Activated CD4-positive, alpha-beta memory T cell treated with anti-CD3 and anti-CD28 coated beads, Interleukin-2, amount 10 ng/mL, durations not matched to agents 7 days and 5 days (primary cell): ENCODE measurements at places on chromosomes 3 and 15. TPM values are rescaled to one million over a fixed set of nuclear protein-coding genes. Genes with fewer than 3 reads are reported as not detected.

CISH gene
- total RNA-seq, result 335 TPM

- DNase-seq, result no peak
These were observed 75.2 kb downstream of the CHRNA7 start for GRCh38 chr15:32105258-32106241.

CIDEC gene
- total RNA-seq, result not detected

GRCh38 chr3:64056606-64057180 lies 33.4 kb upstream of the PSMD6 start:
- DNase-seq, result no peak

NANOGP8 gene
- not detected for total RNA-seq

DNA sequence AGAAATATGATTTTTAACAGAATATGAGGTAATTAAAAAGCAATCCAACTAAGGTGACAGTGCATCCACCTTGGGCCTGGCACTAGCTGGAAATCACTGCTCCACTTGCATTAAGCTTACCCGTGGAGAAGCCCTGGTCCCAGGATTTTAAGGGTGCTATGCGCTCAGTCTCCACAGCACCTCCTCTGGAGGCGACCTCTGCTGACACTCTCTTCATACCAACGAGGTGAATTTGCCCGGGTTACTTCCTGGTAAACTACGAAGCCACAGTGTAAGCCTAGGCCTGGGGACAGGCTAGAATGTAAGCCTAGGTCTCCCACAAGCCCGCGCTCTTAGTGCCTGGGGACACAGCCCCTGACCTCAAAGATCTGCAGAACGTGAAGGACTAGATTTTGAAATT lies 793 bp downstream of the APOD start:
- DNase-seq, result no peak

ADAMTS17 gene
- 0.68 TPM for total RNA-seq

DNA sequence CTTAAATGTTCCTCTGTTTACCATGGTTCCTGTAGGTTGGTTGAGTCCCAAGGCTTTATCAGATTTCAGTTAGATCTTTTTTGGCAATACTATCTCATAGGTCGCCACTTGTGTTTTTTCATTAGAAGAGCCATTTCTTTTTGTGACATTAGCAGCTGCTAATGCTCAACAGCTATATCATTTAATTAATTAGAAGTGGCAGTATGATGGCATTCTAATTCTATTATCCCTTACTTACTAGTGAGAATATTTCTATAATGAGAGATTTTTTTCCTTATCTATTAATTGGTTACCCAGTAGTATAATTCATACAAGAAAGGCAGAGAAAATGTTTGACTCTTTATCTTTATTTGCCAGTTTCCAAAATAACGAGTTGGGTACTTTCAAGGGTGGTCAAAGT lies 25.2 kb downstream of the FRMD4B start:
- no peak for DNase-seq

LINGO1 gene
- not detected for total RNA-seq

DNA sequence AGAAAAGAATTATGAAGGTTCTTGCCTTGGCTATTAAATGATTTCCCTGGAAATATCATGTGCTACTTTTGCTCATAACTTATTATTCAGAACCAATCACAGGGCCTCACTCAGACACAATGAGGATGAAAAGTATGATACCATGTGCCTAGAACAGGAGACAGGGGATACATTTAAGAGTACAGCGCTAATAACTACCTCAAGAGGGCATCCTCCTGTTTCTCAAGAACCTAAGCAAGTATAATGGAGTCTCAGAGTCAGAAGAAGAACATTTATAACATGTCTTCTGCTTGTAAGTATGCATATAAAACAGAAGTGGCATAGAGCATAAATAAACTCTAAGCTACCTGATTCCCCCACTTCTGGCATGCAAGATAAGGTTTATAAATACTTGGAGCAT lies 125.4 kb upstream of the MME start:
- DNase-seq, result no peak

DNA sequence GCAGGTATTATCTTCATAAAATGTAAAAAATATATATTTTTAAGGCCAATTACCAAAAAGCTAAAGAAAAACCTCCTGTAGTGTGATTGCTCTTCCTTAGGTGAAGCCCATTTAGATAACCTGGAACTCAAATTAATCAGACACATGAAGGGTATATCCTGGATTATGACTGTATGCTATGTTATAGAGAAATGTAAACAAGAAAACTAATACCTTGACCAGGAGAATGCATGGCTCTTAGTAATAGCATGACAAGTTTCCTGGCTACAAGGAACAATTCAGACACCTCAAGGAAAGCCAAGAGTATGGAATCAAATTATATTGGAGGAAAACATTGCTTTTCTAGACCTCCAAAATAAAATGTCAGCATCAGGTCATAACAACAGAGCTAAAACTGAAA lies 14.0 kb upstream of the CFAP161 start:
- DNase-seq, result no peak

EIF4E3 gene
- total RNA-seq, result 76.9 TPM

DNA sequence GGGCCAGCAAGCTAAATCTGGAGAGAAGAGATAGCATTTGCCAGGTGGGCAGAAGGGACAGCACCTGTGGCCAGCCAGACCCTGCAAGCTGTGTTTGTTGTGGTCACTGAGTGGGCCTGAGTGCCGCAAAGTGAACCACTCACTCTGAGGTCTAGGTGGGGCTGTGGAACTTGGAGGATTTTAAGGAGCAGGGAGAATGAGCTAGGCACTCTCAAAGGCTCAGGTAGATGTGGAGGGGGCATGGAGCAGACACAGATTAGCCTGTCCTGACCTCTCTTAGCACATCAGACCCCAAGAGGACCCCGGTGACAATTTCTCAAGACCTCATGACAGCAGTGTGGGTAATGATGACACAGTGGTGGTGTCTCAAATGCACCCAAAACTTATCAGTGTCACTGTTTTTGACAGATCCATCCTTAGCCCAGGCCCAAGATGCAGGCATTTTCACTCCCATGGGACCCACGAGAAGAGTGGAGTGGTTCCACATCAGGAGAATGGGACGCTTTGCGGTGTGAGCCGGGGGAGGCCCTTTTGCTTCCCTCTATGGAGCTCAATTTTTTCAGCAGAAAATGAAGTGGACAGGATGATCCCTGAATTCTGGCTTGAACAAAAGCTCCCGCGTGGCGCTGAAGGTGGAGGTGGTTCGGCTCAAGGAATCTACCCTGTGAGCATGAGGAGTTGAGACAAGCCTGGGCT lies 43.8 kb upstream of the TLE3 start:
- no peak for DNase-seq

EXD1 gene
- total RNA-seq, result not detected

DNA sequence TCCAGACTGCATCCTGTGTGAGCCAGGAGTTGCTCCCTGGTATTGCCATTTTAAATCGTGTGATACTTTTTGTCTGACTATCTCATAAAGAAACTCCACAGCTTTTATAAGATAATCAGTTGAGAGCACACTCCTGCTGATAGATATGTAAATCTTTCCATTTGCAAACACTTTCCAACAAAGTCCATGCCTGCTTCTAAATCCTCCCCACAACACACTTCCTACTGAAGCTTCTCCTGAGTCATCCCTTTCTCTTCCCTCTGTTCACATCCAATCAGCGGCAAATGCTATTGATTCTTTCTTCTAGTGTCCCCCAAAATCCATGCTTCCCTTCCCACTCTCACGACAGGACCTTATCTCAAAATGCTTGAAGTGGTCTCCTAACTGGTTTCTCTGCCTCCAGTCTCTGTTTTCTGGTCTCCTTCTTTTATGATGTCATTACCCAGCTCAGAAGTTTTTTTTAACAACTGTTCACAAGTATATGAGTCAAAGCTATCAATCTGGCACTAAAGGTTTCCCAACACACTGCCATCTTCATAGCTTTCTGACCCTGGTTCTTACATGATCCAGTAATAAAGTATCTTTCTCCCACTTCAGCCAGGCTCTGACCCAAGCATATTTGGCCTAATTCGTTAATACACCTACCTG lies 4.5 kb upstream of the WWTR1 start:
- no peak for DNase-seq

GRCh38 chr3:119388577-119388976 lies 74.8 kb downstream of the TMEM39A start:
- no peak for DNase-seq

ADCY5 gene
- total RNA-seq, result not detected

ZNF148 gene
- 36.9 TPM for total RNA-seq

DNA sequence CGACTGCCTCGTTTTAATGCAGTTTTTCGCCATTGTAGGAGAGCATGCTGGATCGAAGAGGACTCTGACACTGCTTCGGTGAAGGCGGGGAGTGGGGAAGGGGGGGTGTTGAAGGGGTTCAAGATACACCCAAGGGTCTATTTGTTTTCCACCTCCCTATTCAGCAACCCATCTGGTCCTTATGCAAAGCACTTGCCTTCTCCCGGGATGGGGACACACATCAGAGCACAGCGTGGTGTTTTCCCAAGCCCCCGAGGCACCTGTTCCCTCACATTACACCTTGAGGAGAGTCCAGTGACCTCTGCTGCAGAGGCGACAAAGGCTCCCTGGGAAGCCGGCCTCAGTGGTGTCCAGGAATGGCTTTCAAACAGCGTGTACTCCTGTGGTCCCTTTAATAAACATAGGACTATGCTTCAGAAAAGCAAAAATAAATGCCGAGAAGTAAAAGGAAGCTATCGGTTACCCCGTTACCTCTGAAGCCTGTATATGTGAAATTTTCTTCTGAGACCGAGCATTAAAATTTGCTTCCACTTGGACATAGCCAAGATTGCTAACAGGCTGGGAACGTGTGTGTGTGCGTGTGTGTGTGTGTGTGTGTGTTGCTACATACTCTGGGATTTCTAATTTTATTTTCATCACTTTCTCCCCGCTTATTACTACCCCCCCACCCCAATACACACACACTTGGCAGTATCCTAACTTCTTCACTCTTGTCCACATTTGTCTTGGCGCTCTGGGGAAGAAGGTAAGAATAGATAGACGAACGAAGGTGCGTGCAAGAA lies 53.2 kb downstream of the CCDC54 start:
- no peak for DNase-seq

DNA sequence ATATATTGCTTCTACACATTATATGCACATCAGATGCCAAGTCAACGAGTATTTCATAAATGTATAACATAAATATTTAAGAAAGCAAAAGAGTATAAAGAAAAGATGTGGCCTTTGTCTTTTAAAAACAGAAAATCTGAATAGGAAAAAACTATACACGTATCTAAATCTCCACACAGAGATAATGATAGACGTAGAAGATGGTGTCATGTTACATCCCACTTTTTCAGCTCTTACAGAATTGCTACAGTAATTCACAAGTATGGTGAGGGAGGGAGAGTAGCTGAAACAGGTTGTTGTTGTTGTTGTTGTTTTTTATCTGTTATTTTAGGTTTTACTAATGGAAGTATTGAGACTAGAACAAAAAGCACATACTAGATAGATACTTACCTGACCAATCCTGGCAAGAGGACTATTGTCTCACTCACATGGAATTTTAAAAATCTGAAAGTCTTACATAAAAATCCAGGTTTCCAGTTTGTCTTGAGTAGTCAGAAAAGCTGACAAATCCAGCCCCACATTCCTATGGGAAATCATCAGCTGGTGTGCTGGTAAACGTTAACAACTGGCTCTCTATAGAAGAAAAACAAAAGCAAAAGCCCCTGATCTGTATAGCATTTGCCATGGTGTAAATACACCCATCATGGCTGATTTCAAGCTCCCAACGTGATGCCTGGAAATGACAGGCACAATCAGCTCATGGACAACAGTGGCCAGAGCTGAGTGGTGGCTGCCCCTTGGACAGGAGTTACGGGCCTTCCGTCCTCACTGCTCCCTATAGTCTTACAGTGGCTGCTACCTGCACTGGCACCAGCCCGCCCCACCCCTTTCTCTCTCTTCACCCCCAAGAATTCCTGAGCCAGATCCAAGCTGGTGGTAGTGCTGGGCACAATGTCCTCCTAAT lies 47.4 kb upstream of the VGLL4 start:
- no peak for DNase-seq
